ENCODE measurements at places on chromosomes 16 and 17.

- no peak for DNase-seq
These were observed 335 bp downstream of the TMEM11 start for GRCh38 chr17:21213638-21214014.

GRCh38 chr17:10516065-10516464 is 2.3 kb downstream of the MYH1 start:
- DNase-seq: no peak

DNA sequence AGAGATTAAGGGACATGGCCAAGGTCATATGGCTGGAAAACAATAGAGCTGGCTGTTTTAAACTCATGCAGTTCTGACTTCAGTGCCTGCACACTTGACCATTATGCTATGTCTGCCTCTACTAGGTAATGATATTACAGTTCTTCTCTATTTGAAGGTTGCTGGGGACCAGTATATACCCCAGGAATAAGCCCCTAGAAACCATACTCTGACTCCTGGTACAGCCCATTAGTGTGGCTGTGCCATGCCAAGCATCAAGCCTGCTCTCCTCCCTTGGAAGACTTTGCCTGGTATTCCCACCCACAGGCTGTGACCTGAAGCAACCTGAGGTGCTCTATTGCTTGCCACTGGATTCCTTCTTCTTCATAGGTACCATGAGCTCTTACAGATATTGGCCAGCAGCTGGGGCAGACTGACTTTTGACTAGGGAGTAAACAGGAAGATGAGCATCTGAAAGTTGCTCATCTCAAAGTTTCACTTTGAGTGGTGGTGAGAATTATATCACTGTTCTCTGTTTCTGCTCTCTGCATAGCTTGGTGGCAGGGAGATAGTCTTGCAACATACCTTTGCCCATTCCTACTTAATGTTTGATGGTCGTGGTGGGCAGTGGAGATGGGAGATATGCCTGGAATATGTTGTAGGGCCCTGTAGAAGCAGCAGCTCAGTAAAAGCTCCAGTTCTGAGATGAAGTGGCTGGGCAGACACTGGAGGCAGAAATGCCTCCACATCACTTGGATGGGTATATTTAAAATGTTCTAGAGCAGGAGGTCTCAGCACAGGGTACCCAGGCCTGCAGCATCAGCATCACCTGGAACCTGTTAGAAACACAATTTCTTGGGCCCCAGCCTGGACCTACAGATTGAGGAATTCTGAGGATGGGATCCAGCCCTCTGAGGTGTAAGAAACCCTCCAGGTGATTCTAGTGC is 274.7 kb downstream of the HS3ST4 start:
- DNase-seq: no peak

GRCh38 chr17:28252436-28252835 is 66.6 kb upstream of the TMEM97 start:
- DNase-seq: no peak

- no peak for DNase-seq
These were observed 2.7 kb downstream of the UTP18 start for GRCh38 chr17:51263006-51263405.

Measured in CD4-positive, alpha-beta T cell treated with Interleukin-1 beta for 1 hour (primary cell).